Activated CD8-positive, alpha-beta memory T cell treated with anti-CD3 and anti-CD28 coated beads, Interleukin-2, amount 50 U/mL, for 48 hours (primary cell): ENCODE measurements at places on chromosomes 7 and 10.

GRCh38 chr7:4009211-4010060 lies 672.7 kb upstream of the FOXK1 start:
- DNase-seq = no peak

GRCh38 chr10:60175441-60175971 lies 214.2 kb downstream of the ANK3 start:
- DNase-seq = no peak

- no peak for DNase-seq
These were observed 11.3 kb upstream of the TSPAN15 start for GRCh38 chr10:69439813-69440506.

- DNase-seq = no peak
These were observed 107.4 kb downstream of the GSAP start for GRCh38 chr7:77308792-77309191.

DNA sequence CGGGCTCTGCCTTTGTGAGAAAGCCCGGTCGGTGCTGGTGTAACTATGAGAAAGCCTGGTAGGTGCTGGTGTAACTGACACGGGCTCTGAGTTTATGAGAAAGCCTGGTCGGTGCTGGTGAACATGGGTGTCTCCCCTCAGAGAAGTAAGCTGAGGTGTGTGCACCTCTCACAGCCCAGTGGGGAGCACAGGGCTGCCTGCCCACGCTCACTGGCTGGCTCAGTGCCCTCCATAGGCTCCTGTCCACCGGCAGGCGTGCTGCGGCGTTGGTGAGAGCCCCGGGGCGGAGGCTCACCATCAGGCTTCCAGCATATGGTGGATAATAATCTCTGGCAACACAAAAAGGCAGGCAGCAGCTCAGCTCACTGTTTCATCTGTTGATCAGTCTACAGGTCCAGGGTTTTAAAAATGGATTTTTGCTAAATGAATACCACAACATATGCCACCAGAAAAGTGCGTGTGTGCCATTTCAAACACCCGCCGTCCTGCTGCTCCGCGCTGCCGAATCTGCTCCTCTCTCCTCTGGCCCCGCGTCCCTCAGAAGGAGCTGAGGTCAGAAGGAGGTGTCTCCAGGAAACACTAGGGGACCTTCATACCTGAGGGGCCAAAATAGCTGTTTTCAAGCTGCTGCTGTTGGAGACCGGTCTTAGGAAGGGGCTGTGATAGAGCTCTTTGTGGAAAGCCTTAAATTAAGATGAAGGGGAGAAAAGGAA lies 365.7 kb downstream of the DNAJB6 start:
- DNase-seq = peak; percentile 30

DNA sequence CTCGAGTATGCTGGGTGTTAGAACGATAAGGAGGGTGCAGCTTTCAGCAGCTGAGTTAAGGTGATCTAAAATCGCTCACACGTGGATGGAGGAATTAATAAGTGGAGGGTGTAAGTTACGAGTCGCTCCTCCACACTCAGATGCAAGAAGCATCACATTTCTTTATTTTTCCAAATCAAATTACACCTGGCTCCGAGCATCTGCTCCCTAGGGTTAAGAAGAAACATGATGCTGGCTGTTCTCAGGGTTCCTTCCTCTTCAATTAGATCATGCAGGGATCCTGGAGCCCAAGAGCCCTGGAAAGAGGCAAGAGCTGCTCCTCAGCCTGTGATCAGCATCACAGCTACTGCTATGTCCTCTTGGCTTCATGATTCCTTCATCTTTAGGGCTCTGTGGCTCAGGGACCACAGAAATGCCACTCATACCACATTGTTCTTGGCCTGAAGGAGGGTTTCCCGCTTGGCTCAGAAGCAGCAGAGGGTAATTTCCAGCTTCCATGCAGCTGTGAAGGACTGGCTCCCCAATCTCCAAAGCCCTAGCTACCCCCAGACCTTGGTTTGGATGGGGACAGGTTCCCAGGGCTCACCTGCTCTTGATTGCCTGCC lies 235.9 kb upstream of the ZNF32 start:
- no peak for DNase-seq

- DNase-seq = no peak
These were observed 12.1 kb upstream of the TRUB1 start for GRCh38 chr10:114925587-114926586.

DNA sequence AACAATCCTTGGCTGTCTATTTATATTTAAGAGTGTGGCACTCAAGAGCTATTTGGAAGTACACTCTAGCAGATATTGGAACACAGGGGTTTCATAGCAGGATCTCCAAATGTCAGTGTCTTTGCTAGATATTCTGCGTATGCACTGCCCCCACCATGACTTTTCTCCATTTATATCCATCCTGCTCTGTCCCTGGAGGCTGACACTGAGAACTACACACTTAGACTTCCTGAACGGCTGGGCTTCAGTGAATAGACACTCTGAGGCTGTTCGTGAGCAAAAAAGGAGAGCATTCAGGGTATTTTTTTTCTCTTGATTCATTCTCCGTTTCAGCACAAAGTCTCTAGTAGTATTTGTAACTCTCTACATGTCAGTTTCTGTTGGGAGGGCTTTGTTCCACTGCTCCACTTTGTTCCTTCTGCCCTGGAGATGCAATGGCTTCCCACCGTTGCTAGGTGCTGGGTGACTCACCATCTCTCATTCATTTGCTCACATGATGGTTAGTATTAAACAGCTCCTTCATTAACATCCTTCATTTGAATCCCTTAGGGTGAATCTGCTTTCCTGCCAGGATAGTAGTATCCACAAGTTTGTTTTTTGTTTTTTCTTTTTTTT lies 155.9 kb upstream of the SLC13A1 start:
- no peak for DNase-seq

DNA sequence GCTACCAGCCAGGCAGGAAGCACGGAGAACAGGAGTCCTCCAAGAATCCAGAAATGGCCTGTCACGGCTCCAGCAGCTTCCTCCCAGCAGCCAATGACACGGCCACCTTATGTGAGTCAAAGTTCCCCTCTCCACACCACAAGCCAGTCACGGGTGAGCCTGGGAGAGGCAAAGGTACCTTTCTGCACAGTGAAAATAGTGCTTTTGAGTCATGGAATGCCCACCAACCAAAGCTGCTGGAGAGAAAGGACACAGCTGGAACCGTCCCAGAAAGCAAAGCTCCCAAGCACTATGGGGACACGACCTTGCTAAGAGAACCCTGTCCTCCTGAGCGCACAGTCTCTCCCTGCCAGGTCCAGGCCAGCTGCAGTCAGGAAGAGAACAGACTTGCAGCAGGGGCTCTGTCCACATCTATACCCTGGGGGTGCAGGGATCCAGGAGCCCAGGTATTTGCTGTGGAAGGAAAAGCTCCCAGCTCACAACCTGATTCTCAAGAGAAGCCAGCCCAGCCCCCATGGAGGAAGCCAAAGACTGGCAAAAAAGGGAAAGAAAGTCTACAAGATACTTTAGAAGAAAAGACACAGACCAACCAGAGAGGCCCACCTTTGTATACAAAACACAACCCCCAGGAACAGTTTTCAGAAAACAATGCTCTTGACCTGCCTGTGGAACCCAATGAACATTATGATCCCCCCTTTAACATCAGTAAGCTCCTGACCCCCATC lies 24.4 kb downstream of the C10orf71 start:
- DNase-seq = peak; percentile 44

DNA sequence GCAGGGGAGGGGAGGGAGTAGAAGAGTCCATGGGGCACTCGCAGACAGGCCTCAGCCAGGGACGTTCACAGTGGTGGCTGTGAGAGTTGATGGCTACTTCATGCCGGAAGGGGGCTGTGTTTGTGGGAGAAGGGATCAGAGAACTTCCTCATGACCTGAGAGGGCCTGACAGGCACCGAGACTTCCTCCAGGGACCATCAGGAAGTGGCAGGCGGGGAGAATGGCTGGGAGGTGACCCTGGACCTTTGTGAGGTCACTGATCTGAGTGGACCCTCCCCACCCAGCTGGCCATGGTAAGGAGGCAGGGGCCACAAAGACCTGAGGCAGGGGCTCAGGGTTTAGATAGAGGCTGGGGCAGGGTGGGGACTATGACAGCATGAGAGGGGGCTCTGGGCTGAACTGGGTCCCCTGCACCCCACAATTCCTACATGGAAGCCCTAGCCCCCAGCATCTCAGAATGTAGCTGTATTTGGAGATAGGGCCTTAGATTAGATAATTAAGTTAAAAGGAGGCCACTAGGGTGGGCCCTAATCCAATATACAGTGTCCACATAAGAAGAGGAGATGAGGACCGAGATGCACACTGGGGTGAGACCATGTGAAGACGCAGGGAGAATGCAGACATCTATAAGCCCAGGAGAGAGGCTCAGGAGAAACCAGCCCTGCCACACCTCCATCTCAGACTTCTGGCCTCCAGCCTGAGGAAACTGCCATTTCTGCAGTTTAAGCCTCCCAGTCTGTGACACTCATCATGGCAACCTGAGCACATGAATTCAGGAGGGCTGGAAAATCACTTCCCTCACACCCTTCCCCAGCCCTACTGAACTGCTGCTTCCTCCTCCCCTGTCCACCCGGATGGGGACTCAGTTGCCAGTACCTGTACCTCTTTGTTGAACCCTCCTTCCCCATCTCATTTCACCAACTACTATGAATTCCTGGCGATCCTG lies 273.9 kb upstream of the ZNF32 start:
- DNase-seq = no peak

GRCh38 chr10:35421553-35422178 lies 85.4 kb downstream of the CCNY start:
- DNase-seq = no peak

GRCh38 chr10:88232029-88232895 lies 350.9 kb downstream of the RNLS start:
- no peak for DNase-seq

DNA sequence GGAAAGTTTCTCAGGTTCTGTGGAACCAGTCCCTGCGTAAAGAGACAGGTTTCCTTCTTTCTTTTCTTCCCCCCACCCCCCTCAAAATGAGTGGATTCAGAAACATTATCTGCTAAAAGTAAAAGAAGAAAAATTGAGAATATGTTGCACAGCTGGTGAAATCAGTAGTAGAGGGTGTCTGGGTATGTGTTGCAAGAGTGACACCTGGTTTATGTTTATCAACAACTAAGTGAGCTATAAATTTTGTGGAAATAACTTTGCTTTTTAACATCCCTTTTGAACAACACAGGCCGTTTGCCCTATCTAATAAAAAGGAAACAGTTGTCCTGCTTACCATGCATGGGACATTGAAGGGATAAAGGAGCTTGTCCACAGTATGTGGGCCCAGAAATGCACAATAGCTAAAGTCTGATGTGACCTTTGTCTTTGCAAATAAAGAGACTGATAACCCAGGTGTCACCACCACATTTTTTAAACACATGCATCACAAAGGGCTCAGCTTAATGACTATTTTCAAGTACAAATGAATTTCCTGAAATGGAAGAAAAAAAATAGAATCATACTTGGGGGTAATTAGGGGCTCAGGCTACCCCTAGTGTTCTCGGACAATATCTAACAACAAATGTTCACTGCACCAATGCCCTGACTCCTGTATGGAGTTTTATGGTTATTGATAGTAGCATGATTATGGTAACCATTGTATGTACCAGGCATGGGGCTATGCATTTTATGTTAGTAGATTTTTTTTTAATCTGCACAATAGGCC lies 221.7 kb upstream of the TCF7L2 start:
- DNase-seq = no peak

DNA sequence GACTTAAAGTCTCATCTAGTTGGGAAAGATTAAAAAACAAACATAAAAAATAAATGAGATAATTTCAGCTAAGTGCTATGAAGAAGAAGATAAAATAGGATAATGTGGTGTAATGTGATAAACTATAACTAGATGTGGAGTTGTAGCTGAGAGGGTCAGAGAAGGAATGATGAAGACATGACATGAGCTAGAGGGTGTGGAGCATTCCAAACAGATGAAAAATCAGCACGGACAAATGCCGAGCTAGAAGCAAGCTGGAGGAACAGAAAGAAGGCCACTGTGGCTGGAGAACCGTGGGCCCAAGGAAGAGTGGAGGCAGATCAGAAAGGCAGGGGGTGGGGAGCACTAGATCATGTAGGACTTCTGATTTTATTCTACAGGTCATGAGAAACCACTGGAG lies 70.6 kb downstream of the CDK6 start:
- no peak for DNase-seq

DNA sequence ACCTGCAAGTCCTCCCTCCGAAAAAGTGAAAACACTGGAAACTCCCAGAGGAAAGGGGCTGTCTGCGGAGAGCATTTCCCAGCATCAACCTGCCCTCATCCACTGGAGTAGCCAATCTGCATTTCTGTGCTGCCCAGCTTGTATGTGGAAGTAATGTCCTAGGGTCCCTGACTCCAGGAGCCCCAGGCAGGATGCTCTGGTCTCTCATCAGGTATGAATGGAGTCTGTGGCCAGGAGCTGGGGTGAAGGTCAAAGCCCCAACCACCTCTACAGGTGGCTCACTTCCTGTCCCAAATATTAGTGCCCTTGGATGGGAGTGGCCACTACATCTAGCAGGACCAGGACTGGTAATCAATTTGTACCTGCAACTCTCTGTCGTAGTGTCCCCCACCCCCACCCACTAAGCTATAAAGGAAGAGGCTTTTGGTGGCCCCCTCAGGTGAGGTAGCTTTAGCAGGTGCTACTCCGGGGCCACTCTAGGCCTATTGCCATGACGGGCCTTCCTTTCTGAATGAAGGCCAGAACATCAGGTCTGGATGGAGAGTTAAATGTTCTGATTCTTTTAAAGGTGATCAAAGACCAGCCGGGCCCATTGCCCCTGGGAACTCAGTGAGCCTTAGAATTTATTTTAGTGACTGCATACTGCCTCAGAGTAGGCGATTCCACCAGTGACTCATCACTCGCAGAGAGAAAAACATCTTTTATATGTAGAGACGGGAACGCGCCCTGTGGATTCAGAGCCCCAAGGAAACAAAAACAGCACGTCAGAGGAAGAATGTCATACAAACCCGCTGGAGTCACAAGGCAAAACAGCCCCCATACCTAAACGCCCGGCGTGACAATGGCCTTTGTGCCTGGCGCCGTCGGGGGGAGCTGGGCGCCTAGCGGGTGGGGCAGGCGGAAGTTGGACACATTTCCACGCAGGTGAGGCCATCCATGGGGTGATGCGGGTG lies 13.0 kb downstream of the EN2 start:
- no peak for DNase-seq

GRCh38 chr10:100825325-100825875 lies 80.0 kb downstream of the PAX2 start:
- DNase-seq = peak; percentile 45
